GM04504 (cell line): ENCODE measurements at places on chromosomes 6 and 20.

DNA sequence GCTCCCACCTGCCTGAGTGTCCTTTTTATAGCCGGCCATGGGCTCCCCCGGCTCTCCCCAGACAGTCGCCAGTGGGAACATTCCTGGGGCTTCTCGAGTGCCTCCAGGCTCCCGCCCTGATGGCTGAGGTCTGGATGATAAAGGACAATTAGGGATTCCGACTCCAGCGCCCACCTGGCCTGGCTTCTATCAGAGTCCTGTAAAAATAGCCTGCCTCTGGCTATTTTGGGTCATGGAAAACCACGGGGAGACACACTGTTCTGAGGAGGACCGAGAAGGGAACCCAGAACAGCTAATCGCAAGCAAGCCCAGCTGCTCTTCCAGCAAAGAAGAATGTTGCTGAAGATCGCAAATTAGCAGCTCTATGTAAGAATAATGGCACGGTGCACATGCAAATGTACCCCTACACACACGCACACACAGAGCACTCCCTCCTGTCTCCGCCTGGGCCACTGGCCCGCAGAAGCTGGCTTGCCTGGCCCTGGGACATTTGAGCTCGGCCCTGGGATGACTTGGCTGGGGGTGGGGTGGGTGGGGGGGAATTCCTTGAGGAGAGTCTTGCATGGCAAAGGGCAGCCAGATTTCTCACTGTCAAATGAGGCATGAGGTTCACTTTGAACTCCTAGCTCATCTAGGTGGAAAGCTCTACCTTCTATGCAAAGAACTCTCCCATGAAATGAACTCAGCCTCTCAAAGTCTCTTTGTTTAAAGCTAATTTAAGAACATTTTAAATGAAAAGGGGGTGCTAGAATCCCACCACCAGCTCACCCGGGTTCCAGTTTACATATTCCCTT, 55.3 kb downstream of the CTCFL start:
- no peak for DNase-seq

GRCh38 chr20:44930517-44931168, 20.8 kb downstream of the PABPC1L start:
- DNase-seq: no peak

DNA sequence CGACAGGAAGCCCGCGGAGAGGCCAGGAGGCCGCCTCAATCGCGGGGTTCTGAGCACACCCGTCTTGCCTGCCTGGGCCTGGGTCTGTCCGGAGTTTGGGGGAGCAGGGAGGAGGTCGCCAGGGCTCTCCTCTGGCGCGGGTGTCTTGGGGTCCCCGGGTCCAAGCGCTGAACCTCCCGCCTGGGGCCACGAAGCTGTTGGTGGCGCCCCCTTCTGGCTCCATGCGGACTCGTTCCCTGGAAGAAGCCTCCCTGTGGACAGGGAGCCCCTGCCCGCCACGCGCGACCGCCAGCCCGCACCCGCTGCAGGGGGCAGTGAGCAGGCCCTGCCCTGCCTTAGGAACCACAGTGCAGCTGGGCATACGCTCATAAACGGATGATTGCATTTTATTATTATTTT, 44.7 kb downstream of the MCUR1 start:
- DNase-seq: no peak

- no peak for DNase-seq
Observed at GRCh38 chr6:144036064-144036834, 28.2 kb upstream of the PLAGL1 start.

DNA sequence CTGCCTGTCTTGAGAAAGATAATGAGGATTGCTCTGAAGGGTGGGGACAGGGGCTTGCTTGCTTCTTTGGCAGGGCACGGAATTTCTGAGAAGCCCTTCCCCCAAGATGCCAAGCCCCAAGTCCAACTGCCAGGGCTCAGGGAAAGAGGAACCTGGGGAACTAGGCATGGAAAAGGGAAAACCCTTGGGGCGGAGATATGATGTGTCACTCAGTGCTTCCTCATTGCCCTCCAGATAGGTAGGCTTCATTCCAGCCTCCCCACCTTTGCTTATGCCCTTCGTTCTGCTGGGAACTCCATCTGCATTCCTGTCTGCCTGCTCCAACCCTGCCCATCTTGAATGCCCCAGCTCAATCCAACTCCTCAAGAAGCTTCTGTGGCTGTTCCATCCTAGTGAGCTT, 61.2 kb downstream of the VEGFA start:
- no peak for DNase-seq
